Kasumi-1 (cell line): ENCODE measurements at places on chromosomes 3 and 15.

GRCh38 chr15:41789236-41789635 lies 15.0 kb downstream of the MAPKBP1 start:
- no peak for DNase-seq

- DNase-seq = no peak
These were observed 26.7 kb upstream of the SLC41A3 start for GRCh38 chr3:126110431-126111125.

DNA sequence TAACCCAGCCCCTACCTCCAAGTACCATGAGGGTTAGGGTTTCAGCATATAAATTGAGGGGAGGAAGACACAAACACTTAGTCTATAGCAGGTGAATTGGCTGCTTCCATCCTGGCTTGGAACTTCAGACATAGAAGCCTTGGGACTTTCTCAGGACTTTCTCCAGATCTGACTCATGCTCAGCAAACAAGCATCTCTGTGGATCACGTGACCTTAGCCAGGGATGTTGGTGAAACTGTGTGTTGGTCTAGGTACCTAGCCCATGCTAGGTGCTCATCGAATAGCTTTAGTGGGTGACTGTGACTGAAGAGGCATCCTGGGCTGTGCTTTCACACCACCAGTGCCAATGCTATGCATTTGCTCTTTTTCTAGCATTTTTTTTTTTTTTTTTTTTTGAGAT lies 58.9 kb downstream of the CD47 start:
- DNase-seq = no peak

- DNase-seq = no peak
These were observed 488.9 kb downstream of the GABRG3 start for GRCh38 chr15:27459836-27460235.
